ENCODE measurements at places on chromosomes 1 and 21.

DNA sequence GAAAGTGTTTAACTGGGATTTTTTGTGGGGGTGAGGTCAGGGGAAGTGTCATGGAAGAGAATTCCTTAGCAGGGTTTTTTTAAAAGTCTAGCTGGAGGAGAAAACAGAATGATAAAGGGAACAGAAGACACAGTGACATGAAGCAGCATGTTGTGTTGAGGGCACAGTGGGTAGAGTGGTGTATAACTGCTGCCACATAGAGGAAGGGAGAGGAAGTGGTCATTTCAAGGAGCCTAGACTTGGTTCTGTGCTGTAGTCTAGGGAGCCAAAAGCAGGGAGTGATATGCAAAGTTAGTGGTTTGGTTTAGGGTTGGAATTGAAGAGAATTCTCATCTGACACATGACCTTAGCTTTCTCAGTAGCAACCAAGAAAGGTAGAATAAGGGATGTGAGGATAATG lies 10.2 kb downstream of the EEIG2 start:
- DNase-seq: no peak

DNA sequence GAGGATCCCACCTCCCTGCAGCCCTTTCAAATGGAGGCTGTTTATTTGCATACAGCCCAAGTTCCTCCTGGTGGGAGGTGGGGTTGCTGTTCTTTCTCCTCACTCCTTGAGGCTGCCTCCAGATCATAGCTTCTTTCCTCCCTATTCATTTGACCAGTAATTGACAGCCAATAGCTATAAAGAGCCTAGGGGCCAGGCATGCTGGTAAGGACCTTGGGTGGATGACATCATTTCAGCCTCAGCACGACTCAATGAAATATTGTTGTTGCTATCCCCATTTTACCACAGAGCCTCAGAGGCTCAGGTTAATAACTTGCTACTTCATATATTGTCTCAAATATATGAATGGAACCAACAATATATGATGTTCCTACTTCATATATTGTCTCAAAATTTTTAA lies 31.1 kb downstream of the ZSCAN20 start:
- no peak for DNase-seq

DNA sequence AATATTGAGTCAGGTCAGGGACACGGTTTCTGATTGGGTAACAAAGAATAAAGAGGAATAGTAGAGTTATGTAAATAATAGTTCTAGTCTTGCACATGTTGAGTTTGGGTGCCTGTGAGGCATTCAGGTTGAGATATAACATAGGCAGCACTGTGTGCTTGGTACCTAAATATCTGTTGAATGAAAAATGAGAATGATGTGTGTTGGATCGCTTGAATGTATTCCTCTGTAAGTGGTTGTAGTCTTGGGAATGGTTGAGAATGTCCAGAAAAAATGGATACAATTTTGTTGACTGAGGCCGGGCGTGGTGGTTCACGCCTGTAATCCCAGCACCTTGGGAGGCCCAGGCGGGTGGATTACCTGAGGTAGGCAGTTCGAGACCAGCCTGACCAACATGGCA lies 116.3 kb upstream of the HNRNPU start:
- DNase-seq: no peak

GRCh38 chr1:66291531-66291864 lies 242.5 kb upstream of the SGIP1 start:
- DNase-seq: no peak

DNA sequence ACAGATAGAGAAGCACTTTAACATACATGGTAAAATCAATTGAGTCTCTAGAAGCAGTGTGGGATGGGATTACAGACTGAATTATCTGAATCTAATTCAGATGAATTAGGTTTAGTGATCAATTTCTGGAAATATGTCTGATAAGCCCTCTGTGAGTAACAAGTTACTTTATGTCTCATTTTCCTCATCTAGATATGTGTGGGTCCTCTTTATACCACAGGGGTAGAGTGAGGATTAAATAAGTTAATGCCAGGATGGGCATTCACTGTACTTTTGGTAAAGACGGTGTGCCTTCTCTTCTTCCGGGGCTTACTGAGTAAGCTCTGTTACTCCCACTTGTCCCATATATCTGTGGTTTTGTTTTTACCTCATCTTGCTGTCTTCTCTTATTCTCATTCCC lies 225.8 kb downstream of the RYR2 start:
- DNase-seq: no peak

GRCh38 chr1:100795646-100795985 lies 76.1 kb downstream of the VCAM1 start:
- no peak for DNase-seq

GRCh38 chr1:4416189-4416588 lies 238.2 kb upstream of the AJAP1 start:
- no peak for DNase-seq

- DNase-seq: no peak
These were observed 50.6 kb upstream of the SLC2A1 start for GRCh38 chr1:43009274-43009673.

GRCh38 chr1:112708002-112708448 lies 1.1 kb upstream of the RHOC start:
- peak; percentile 46 for DNase-seq

DNA sequence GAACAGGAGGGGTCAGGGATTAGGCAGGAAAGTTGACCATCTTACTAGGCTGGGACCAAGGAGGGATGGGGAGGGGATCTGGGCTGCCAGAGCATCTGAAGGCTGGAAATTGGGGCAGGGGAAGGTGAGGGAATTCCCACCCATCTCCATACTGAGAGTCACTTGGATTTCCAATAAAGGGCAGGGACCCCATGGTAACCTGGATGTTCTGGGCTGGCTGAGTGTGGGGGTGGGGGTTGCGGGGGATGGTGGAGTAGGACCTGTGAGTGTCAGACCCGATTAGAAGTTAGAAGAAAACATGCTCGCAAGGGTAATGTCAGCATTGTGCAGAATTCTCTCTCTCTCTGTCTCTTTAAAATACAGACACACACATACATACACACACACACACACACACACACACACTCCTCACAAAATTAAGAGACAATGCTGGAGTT lies 40.0 kb upstream of the EPS15 start:
- no peak for DNase-seq

DNA sequence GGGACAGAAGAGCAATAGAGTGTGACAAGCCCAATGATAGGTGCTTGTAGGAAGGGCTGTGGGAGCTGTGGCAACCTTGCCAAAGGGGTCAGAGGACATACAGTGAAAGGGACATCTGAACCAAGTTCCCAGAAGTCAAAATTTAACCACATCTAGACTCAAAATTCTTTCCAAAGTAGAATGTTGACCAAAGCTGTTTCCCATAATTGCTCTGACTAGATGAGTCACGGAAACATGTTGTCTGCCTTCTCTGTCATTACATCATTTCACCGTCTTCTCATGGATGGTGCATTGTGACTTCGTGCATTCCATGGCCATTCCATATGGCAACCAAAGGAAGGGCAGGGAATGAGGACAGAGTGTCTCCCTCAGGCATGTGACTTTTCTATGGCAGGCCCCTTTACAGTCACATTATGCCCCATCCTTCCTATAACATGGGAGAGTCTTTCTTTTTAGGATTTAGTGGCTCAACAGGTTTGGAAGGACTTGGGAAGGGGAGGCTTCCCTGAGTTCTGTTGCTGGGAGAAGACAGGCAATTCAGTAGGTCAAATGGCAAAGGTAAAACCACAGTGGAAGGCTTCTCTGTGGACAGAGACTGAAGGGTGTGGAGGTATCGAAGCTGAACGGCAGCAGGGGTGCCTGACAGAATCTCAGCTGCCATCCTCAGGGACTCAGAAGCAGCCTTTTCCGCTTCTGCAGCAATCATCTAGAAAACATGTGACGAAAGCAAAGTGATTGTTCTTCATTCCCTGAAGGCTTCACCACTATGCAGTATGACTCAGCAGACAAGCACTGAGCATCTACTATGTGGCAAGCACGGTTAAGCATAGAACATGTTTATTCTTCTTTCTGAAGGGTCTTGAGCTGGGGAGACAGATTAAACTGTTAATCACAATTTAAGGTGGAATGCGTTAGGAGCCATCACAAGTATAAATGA lies 24.7 kb downstream of the NPHS2 start:
- no peak for DNase-seq

DNA sequence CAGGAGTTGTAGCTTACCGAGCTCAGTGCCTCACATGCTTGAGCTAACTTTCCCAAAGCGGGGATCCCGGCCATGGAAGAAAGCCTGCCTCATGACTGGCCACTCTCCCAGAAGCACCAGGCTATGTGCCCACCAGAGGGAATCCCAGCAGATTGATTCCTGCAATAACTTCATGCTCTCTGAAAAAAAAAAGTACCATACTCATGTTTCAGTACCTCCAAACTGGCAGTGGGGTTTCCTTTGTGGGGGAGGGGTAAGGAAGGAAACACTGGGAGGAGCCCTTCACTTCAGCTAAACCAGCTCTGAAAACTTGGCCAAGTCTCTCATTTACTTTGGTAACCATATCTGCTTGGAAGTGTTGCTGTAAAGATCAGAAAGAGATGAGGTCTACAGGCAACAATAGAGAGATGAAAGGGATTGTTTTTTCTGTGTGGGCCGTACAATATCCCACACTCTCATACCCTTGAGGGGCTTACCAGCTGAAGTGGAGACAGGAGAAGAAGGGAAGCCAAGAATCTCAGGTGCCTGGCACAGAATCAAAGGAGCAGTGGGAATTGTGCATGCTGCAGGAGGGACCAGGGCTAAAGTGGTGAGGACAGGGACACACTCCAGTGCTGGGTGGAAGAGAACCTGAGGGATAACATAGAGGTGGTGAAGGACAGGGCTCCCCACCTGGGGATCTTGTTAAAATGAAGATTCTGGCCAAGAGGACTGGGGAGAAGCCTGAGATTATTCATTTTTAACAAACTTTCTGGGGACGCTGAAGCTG lies 42.4 kb upstream of the TACSTD2 start:
- no peak for DNase-seq

DNA sequence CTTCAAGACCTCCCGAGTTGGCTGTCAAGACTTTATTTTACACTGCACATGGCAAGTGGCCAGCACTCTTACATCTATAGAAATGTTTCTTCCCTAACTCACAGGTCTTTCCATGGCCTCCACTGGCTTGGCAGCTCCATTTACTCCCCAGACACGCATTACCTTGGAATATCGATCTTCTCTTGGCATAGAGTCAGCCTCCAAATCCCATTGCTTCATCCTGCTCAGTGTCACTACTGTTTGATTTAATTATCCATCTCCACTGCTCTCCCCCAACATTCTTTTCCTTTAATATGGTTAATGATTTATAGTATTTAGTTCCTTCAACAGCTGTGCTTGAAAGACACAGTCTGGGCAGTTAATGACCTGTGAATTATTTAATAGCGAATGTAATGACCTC lies 241.2 kb upstream of the MAP1LC3C start:
- no peak for DNase-seq

DNA sequence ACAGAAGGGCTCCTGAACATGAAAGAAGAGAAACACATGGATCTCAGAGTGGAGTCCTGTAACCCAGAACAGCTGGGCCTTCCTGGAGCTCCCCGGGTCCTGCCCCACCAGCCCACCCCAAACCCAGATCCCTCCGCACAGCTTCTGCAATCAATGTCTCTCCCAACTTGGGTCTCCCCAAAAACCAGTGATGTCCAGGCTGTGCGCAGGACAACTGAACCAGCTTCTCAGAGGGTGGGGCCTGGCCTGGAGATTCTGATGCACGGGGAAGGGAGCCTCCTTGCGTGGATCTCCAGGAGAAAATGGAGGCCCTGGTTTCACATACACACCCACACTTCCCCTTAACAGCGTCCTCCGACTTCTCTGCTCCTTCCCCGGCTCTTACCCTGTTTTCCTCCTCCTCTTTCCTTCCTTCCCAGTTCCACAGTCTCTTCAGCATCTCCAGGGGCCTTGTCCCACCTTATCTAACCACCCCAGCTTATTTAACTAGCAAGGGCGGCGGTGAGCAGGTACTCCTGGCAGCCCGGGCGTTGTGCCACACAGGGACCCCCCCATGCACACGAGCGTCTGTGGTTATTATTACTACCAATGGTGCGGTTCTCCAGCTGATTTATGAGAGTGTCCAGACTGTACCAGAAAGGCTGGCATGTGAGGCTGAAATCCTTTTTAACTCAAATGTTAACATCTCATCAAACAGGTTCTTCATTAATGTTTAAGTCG lies 11.2 kb upstream of the MX2 start:
- DNase-seq: no peak

- no peak for DNase-seq
These were observed 1152.0 kb upstream of the B3GALT2 start for GRCh38 chr1:194338241-194338948.

- DNase-seq: no peak
These were observed 71.8 kb downstream of the ODF2L start for GRCh38 chr1:86324130-86324822.

DNA sequence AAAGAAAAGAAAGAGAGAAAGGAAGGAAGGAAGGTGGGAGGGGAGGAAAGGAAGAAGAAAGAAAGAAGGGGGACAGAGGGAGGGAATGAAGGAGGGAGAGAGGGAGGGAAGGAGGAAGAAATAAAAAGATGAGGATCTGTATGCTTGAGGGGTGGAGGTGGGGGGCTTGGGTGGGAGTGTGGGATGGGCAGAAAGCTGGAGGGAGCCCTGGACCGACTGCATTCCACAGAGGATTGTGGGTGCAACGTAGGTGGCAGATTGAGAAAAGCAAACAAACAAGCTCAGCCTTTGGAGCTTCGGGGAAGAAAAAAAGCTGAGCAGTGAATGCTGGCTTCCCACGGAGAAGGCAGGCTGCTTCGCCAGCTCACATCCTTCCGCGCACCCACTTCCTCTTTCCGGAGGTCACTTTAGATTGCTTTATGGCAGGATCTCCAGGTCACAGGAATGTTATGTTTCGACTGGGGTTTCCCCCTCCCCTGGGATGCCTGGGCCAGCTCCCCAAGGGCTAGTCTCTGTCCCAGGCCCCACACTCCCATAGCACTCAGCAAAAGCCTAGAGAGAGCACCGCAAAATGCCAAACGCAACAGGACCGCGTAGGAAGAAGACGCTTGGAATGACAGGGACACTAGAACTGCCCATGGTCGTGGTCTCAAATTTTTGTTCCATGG lies 20.7 kb upstream of the LGALS8 start:
- DNase-seq: no peak

- no peak for DNase-seq
These were observed 125.1 kb downstream of the CRB1 start for GRCh38 chr1:197393105-197393504.

DNA sequence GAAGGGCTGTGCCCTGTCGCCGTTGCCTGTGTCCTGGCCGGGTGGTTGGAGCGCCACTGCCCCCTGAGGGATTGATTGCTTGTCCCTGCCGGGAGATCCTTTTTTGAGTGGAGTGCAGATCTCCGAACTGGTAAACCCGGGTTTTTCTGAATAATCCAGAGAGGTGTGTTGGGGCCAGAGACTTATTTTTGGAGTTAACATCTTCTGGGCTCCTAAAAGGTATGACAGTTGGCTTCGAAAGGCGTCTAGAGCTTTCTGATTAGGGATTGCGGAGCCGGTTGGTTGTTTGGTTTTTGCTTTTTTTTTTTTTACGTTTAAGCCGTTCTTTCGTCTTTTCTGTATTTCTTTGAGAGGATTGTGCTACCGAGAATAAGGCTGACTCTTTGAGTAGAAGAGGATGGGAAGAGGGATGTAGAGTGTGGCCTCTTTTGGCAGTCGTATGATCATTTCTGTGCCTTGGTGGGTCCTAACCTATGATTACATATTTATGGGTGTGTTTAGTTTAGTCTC lies 756 bp downstream of the RLF start:
- no peak for DNase-seq

- no peak for DNase-seq
These were observed 47.2 kb upstream of the VANGL1 start for GRCh38 chr1:115594600-115594999.

GRCh38 chr21:46423546-46424038 lies 35.1 kb upstream of the DIP2A start:
- DNase-seq: no peak

- no peak for DNase-seq
These were observed 3.0 kb downstream of the MORC3 start for GRCh38 chr21:36323032-36323431.

- DNase-seq: no peak
These were observed 1097.4 kb downstream of the TTLL7 start for GRCh38 chr1:82901561-82901960.
